ENCODE measurements at places on chromosomes 1 and 21. TPM values are rescaled to one million over a fixed set of nuclear protein-coding genes. Genes with fewer than 3 reads are reported as not detected.

ELAPOR1 gene
- total RNA-seq: 5.0 TPM

NHLH1 gene
- 0.43 TPM for total RNA-seq

PHLDA3 gene
- total RNA-seq: 11.4 TPM

CCDC27 gene
- not detected for total RNA-seq

TMEM269 gene
- total RNA-seq: not detected

ZFP69B gene
- total RNA-seq: 5.4 TPM

SIM2 gene
- total RNA-seq: 0.68 TPM

KCNN3 gene
- total RNA-seq: not detected

FH gene
- total RNA-seq: 56.6 TPM

OSCP1 gene
- 1.3 TPM for total RNA-seq

LMX1A gene
- not detected for total RNA-seq

SPRR1A gene
- not detected for total RNA-seq

PTPRC gene
- 724 TPM for total RNA-seq

SAMD11 gene
- not detected for total RNA-seq

OLFM3 gene
- total RNA-seq: not detected

All from activated CD4-positive, alpha-beta memory T cell treated with anti-CD3 and anti-CD28 coated beads, Interleukin-2, amount 10 ng/mL, durations not matched to agents 7 days and 5 days (primary cell).